ENCODE measurements at places on chromosomes 7 and 10.

GRCh38 chr7:33979807-33980355, 74.5 kb downstream of the BMPER start:
- DNase-seq, result no peak

- no peak for DNase-seq
These were observed 225.8 kb upstream of the KLF14 start for GRCh38 chr7:130959743-130960207.

- DNase-seq, result no peak
These were observed 55.5 kb downstream of the SLC16A12 start for GRCh38 chr10:89479771-89480446.

DNA sequence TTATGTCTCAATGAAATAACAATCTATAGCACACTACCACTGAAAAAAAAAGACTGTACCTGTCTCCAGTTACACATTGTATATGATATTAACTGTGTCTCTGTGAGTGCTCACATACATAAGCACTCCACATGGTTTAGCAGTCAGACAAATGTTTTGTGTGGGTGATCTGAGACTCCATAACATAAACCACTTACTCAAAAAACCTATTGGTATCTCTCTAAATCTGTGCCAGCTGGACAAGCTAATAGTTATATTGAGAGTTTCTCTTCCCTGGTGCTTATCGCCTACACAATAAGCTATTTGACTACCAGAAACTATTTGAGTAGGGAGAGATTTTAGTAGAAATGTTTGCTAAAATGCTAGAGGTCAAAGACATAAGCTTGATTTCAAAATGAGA, 190.1 kb upstream of the AGR3 start:
- no peak for DNase-seq

- DNase-seq, result no peak
These were observed 14.2 kb upstream of the MKI67 start for GRCh38 chr10:128140425-128140824.

- DNase-seq, result no peak
These were observed 25.8 kb downstream of the AKR1E2 start for GRCh38 chr10:4851846-4852245.

DNA sequence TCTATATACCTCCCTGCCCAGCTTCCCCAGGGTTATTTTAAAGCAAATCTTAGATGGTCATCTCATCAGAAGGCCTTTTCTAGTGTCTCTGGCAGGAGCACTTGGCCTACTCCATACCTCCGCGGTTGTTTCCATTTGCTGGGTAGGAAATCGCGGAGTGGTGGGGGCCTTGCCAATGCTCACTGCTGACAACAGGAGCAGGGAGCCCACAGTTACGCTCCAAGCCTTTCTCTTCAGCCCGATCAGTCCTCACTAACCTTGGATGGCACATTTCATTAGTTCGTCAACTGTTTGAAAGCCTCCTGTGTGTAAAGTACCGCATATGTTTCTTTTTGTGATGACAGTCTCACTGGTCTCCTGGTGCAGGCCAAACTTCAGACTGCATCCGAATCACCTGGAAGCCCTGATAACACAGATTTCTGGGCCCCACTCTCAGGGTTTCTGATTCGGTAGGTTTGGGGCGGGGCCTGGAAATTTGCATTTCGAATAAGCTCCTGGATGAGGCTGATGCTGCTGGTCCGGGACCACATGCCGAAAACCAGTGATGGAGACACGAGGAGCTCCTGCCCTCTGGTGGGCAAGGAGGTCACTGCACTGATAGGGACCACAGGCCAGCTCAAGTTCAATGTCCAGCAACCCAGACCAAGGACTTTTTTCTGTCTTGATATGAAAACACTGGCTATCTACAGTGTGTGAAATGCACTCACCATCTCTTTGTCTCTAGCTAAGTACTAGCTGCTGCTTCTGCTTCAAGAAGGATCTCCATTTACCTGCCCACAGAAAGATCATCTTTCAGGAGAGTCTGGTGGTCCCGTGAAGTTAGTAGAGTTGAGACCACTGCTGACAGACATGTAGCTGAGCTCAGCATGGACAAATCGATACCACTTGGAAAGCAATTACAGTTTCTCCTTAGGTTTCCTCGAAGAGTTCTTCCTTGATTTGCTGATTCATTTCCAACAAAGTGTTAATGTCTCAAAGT, 14.0 kb downstream of the LRGUK start:
- DNase-seq, result no peak

DNA sequence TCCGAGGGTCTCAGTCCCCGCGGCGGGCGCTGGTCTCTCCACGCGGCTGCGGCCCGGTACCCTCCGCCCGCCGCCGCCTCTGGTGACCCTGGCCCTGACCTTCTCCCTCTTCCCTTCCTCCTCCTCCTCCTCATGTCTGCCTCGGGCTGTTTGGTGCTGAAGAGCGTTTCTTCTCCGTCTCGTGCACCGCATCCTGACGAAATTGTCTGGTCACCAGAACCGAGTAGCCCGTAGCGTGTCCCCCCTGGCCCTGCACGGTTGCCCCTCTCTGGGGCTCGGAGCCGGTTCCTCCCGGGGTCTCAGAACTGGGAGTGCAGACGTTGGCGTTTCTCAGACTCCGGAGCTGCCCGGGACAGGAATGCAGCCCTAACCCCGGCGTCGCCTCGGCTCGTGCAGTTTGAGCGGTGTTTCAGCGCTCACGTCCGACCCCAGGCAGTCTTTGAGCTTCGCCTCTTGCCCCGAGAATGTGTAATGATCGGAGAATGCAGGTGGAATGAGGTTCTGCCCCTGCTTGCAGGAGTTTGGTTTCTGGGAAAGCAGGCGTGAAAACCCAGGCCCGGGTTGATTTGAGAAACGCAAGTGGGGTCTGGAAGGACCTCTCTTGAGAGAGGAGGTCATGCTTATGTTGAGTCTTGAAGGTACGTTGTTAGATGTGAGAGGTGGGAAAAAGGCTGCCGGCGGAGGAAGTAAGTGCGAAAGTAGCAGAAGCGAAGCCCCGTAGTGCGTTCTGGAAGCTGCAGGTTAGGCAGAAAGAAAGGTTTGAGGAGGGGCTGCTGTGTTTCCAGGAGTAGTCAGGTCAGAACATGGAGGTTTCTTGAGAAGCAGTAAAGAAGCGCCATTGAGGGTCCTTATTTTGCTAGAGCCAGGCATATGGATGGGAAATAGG, 743 bp downstream of the RBM17 start:
- no peak for DNase-seq

DNA sequence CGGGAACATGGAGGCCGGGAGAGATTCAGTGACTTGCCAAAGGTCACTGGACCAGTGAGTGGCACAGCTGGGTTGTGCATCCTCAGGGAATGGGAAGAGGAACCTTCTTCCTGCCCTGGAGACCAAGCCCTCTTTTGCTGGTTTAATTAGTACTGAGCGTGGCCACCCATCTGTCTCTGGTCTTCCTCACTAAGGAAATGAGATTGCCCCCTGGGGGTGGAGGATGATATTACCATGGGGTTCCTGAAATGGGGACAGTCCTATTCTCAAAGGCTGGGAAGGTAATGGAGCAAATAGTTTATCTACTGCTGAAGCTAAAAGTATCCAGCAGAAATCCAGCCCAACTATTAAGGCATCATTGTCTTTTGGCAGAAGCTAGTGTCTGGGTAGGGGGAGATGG, 98.6 kb upstream of the FGFR2 start:
- DNase-seq, result no peak

DNA sequence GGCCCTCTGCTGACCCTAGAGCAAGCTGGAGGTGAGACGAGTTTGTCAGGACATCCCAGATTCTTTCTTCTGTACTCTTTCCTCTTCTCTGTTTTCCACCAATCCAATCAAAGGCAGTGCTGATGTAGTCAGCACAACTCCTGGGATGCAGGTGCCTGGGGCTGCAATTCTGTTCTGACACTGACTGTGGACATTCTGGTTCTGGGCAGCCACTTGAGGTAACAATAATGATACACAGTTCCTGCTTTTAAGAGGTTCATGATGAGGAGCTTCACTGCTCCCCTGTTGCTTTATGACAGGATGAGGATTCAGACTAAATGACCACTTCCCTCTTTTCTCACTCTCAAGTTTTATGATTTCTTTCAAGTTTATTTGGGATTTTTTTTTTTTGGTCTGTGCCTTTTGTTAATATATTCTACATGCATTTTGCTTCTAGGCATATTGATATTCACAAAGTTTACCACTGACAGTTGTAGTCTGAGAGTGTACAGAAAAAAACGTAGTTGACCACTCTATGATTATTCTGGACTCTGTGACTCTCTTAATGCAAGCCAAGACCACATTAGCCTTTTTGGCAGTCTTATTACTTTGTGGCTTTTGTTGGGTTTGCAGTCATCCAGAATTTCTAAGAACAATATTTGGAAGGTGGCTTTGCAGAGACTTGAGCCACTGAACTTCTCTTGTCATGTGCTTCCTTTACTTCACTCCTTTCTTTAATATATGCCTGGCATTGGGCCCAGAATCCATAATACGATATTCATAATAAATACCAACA, 247.6 kb downstream of the AUTS2 start:
- DNase-seq, result no peak

DNA sequence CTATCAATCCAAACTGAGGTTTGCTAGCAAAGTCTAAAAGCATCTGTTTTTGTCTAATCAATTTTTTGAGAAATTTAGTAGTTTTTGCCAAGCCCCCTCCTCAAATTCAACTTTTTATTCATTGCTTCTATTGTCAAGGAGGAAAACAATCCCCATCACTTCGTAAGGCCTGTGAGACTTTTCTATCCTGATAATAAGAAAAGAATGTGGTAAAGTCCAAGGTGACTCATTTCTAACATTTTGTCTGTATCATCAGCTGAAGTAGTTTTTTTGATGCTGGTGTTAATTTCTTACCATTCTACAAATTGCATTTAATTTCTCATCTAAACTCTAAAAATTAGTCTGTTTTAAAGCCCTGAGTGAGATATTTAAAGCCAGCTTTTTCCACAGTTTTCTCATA, 11.7 kb downstream of the ANK3 start:
- DNase-seq, result no peak

DNA sequence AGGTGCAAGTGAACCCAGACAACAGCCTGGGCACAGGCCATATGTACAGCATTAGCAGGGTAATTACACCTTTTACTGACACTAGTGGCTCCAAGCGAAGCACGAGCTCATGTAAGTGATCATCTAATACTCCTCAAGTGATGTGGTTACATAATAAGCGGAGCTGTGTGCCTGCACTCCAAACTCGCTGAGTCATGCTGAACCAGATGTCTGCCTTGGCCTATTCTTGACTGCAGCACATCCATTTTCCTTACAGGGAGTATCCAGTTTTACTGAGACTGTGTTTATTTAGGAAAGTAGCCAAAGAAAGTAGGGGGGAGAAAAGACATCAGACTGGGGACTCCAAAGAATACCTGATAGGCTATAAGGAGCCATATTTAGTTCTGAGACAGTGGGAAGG, 90.1 kb downstream of the GRM3 start:
- DNase-seq, result no peak

- no peak for DNase-seq
These were observed 283.5 kb downstream of the THSD7A start for GRCh38 chr7:11548532-11548931.

DNA sequence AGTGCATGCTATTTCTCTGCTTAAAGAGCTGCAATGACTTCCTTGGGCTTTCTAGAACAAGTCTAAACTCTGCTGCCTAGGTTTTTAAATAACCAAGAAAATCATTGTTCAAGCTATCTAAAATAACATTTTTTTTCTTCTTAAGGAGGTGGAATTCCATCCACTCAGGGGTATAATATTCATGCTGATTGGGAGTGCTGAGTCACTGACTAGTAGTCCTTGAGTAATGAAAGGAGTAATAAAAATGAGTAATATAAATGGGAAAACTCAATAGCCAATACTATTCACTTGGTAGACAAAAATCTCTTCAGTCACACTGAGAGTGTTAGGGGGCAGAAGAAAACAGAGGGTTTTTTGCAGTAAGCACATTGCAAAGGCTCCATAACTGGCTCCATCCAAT, 72.0 kb downstream of the GFRA1 start:
- DNase-seq, result no peak

DNA sequence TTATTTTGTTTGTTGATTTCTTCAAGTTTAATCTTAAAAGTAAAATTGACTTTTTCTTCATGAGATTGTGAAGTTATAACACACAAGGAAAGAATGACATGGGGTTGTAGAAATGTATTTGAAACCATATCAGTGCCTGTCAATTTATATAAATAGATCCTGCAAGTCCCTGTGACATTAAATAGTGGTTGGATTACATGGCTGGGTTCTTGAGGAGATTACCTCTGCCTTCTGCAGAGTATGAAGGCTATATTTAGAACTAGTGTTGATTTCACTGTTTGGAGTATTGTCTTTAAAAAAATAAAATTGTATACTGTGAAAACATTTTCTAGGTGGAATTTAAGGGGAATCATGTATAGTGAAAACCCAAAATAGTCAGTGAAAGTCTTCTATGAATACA, 385.8 kb upstream of the SMIM30 start:
- no peak for DNase-seq

GRCh38 chr7:41942468-41943093, 239.7 kb upstream of the INHBA start:
- no peak for DNase-seq

DNA sequence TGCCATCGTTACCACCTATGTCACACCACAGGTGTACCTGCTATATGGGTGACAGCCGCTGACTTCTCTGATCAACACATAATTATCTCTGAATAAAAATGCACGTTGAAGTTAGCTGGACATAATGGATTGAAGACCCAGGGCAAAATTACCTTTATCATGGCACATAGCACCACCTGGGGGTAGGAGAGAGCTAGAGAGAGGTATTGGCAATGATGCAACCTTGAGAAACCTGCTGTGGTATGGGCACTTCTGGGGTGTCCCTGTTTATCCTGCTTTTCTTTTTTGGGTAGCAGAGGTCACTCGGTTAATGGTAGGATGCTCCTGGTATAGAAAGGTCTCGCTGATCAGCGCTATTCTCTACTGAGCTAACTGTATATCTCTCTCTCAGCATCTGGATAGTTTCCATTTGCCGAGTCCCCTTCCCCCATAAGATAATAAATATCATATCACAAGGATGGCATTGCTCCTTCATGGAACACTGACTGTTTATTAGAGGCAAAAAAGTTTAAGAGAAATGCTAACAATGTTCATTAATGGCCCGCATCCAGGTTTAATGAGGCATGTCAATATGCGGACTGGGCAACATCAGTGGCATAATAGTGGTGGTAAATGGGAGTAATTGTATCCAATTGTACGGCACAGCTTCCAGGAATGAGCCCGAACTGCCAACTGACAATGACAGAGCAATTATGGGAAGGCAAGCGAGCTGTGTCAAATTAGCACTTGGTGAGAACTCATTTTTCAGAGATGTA, 323.1 kb downstream of the TFEC start:
- no peak for DNase-seq

DNA sequence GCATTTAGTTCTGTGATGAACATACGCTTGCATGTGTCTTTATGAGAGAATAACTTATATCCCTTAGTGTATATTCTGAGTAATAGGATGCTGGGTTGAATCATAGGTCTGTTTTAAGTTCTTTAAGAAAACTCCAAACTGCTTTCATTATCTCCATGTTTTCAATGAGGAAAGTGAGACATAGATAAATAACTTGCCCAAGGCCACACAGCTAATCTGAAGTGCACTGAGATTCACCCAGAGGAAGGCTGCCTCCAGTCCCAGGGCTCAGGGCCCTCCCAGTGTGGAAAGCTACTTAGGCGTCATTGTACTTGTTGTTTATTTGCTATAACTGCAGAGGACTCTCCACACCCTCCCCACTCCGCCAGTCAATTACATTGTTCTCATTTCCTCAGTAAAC, 126.7 kb downstream of the INHBA start:
- DNase-seq, result no peak

Measured in thoracic aorta (tissue), 2 donors.